Left lung (tissue), 14 donors: ENCODE measurements at places on chromosomes 7 and 10. TPM values are rescaled to one million over a fixed set of nuclear protein-coding genes. Genes with fewer than 3 reads are reported as not detected.

The KBTBD2 gene
- 28.7 TPM for total RNA-seq

The HOXA9 gene
- 0.73 TPM for total RNA-seq

The C7orf57 gene
- not detected for total RNA-seq

The TMEM60 gene
- 21.1 TPM for total RNA-seq

The IDI2 gene
- total RNA-seq: not detected

The OR2A42 gene
- not detected for total RNA-seq

The CCDC126 gene
- total RNA-seq: 11.9 TPM

The SEC61G gene
- 116 TPM for total RNA-seq

The LEP gene
- 0.15 TPM for total RNA-seq

The ARPC1A gene
- total RNA-seq: 158 TPM

GRCh38 chr10:774661-775244, 85.3 kb upstream of the DIP2C start:
- peak; percentile 70 for DNase-seq

- no peak for DNase-seq
These were observed 111.2 kb downstream of the EEPD1 start for GRCh38 chr7:36264123-36264801.

DNA sequence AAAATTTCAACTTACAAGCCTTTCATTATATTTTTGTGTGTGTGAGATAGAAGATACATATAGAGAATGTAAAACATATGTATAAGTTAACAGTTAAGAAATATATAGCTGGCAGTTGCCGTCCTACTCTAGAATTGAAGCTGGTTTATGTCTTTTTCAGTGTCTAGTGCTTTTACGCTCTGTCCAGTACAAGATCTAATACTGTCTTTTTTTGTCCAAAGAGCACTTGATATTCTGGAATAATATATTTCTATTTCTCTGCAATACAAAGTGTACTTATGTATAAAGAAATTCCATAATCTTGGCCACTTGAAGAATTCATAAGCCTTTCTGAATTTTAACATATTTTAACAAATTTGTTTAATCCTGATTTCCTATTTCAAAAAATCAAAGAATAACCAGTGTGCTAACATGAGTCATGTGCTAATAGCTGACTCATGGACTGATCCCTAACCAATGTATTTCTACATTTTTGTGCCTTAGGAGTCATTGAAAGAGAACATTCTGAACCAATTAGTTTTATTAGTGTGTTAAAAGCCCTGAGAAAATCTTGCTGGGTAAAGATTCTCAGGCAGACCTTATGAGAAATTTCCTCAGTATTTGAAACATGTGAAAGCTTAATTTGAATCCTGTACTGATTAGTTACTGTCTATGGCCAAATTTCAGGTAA, 73.2 kb upstream of the CCAR1 start:
- no peak for DNase-seq

DNA sequence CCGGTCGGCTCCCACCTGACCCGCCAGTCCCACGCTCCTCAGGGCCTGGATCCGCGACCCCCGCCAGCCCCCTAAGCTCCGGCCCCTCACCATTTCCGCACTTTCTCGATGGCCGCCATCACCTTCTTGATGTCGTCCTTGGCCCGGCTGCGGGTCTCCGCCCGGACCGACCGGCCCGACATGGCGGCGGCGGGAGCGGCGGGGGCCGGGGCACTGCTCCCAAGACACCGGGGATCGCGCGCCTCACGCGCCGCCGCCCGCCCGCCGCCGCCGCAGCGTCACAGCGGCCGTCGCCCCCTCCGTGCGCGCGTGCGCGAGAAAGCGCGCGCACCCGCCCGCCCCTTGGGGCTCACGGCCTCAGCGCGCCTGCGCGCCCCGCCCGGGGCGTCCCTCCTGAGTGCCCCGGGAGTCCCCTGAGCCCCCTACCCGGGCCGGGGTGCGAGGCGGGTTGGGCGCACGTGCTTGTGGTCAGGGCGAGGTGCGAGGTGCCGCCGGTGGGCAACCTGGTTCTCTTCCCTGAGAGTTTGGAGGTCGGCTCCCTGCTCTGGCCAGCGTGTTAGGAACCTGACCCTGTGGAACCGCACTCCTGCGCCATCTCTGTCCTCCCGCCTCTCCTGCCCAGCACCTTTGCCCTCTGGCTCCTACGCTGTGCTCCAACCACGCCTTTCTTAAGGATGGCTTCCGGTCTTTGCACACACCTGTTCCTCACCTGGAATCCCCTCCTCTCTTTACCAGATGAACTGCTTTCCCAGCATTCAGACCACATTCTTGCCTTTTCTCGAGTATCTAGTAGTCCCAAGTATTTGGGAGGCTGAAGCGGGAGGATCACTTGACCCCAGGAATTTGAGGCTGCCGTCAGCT, at the start of gene BCL7B:
Gene BCL7B (minus strand): TSS at position 294 of the 861 bp plus-strand sequence. CDS start 112 bp downstream, at position 182.
- peak; percentile 78 for DNase-seq

- no peak for DNase-seq
These were observed 507 bp downstream of the PDZD8 start for GRCh38 chr10:117374506-117375359.

DNA sequence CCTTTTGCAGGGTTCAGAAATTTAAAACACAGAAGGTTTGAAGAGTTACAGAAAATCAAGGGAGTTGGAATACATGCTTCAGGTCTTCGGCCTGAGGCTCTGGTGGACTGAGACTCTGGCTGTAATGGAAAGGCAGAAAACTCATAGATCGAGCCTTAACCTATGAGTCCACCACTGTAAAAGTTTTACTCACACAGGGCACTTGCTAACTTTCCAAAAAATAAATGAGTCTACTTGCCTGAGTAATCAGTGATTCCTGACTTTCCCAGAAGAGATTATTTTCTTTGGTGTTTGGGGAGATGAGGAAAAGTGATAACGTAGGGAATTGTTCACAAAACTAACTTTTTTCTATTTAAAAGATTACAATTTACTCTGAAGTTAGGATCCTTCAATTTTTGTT, 108.0 kb downstream of the MBL2 start:
- DNase-seq: no peak

DNA sequence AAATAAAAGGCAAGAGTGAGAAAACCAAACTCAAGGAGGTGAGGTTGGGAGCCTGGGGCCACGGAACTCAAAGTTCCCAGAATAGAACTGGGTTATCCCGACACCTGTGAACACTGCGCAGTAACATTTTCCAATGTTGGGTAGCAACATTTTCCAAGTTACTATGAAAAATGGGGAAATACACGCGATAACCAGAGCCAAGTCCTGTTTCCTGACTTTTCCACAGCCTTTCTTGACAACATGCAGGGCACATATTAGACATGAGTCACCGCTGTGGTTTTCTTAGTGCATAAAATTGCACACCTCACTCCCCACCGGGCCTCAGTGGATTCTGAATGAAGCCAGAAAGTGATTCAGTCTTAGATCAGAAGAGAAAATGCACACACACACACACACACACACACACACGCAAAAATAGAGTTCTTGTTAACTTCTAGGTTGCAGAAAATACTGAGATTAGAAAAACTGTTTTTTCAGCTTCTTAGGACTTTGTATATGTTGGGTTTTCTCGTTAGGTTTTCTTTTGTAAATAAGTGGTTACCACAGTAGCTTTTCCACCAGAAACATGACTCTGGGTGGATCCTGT, 70.0 kb downstream of the CAMK1D start:
- DNase-seq: no peak

DNA sequence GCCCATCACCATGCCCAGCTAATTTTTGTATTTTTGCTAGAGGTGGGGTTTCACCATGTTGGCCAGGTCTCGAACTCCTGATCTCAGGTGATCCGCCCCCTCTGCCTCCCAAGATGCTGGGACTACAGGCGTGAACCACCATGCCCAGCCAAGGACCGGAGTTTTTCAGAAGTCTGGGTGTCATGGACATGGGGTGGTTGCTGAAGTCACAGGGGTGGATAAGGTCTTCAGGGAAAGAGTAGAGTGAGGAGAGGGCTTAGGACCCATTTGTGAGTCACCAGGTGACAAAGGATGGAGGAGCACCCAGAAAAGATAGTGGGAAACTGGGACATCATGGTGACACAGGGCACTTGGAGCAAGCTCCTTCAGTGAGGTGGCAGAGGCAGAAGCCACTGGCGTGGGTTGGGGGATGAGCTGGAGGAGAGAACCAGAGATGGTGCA, 2.8 kb upstream of the GPRIN2 start:
- DNase-seq: peak; percentile 43

DNA sequence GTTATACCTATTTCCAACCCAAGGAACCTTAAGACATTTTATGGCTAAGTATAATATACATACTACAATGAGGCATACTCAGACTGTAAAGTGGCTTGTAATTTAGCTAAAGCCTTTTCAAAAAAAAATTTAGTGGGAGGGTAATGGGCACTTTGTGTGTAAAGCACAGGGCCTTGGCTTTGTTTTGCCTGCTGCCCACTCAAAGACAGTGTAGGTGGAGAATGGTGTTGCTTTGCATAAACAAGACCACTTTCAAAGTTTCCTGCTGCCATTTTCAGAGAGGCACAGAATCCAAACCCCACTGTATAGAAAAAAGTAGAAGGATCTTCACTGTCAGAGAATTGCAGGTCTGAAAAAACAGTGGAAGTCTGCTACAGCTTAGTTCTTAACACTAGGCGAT, 21.2 kb upstream of the SLC35B4 start:
- no peak for DNase-seq

- DNase-seq: peak; percentile 59
These were observed 37.0 kb downstream of the FAM20C start for GRCh38 chr7:229184-229964.

- no peak for DNase-seq
These were observed 70.9 kb upstream of the MGMT start for GRCh38 chr10:129396021-129396722.

DNA sequence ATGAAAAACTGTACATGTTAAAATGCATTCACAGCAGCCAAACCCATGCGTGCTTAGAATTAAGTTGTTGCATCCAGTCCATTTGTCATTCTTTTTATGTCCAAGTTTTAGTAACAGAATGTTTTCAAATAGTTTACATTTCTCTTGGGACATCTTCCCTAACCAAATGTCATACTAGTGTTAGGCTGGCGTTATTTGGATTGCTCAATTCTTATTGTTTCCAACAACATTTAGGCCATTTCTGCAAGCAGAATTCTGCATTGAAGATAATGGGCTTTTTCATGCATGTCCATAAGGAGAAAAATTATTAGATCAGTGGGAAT, 203.0 kb downstream of the HIBADH start:
- no peak for DNase-seq

DNA sequence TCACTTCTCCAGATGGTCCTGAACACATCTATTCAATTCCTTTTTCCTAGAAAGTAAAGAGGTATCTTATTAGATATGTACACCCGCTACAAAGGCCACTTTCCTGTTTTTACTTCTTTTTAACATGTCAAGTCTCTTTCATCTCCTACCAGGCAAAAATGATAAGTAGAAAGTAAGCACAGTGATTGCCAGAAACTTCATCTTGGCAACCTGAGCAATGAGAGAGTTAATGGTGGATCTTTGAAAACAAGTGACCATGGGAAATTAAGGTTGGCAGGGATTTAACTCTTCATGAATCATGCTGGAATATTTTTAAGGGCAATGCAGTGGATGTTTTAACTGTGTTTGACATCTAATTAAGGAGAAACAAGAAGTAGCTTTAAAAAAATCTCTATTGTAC, 2.7 kb downstream of the SEMA3A start:
- DNase-seq: no peak

DNA sequence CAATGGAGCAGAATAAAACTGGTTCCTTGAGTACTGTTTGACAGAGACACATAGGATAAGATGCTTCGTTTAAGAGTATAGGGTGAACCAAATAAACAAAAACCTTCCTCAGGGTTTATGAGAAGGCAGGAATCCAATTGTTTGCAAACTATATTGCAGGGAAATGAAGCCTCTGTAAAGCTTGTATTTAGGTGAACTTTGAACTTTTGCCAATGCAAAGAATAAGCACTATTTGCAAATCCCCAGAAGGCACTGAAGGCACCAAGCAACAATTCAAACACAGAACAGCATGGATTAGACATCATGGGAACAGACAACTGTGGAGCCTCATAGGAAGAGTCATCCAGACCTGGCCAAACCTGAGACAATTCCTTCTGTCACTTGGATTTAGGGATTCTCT, 47.1 kb upstream of the WASL start:
- no peak for DNase-seq

DNA sequence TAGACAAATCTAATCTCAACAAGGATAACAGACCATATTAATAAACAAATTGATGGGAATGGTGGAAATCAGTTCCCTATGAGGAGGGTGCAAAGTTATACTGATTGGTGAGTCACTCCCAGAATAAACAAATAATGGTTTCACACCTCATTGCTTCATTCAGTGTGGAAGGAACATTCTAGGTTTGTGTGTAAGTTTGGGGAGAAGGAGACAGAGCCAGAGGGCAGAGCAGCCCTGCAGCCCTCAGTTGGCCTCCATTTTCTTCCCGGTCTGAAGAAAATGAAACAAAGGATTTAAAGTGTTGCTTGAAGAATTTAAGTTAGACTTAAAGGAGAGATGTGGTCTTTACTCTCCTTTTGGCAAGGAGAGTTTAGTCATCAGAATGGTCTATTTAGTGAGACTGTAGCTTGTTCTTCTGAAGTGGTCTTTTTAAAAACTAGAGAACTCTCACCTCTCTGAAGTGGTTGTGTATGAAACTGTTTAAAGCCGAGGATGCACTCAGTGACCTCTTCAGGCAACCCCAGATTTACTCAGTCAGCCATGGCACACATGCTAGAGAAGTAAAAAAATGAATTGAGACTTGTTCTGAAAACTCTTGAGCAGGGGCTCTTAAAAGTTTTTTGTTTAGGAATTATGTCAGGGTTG, 27.2 kb downstream of the IKZF1 start:
- peak; percentile 38 for DNase-seq

GRCh38 chr10:112454910-112455779, 8.1 kb downstream of the VTI1A start:
- DNase-seq: no peak

GRCh38 chr10:97961945-97962344, 68.5 kb downstream of the CRTAC1 start:
- DNase-seq: no peak

DNA sequence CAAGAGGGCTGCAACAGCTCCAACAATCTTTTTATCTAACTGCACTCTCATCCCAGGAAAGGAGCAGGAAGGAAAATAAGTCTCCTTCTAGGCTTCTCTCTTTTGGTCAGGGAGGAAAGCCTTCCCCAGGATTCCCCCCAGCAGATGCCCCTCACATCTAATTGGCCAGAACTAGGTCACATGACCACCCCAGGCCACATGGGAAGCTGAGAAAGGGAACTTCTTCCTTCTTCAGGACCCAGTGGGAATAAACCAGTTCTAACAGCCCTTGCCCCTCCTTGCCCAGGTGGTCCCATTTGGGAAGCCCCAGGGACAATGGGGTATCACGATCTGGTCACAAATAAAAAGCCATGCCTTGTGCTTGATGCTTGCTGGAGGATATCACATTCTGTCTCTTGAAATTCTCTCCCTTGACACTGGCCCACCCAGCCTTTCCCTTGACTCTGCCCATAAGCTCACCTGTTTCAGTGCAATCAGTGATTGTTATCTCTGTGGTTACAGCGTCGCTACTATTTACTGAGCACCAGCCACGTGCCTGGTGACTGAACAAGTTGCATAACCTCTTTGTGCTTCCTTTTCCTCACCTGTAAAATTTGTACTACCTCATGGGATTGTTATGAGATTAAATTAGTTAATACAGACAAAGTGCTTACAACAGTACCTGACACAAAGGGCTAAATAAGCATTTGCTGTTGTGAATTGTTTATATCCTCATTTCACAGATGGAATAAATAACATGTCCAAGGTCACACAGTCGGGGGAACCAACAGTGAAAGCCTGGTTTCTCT, 9.0 kb upstream of the TACR2 start:
- no peak for DNase-seq
